ENCODE measurements at places on chromosomes 12 and 14. TPM values are rescaled to one million over a fixed set of nuclear protein-coding genes. Genes with fewer than 3 reads are reported as not detected.

- no peaks in the 10 kb centered on the region for H3K4me1 ChIP-seq
- no peak for DNase-seq
- H3K4me3 ChIP-seq: no peak overlapping the region
Observed at GRCh38 chr14:40796168-40796567, 810.5 kb upstream of the LRFN5 start.

Gene DNAJC22
- not detected for total RNA-seq

GRCh38 chr12:107906707-107907106 lies 132.2 kb downstream of the ASCL4 start:
- H3K4me3 ChIP-seq: no peak overlapping the region
- no peaks in the 10 kb centered on the region for H3K36me3 ChIP-seq
- H3K4me1 ChIP-seq: peaks cover 14% of the 10 kb centered on the region
- no peak for DNase-seq
- no peak overlapping the region for H3K27ac ChIP-seq
- peaks cover 57% of the 10 kb centered on the region for H3K27me3 ChIP-seq

DNA sequence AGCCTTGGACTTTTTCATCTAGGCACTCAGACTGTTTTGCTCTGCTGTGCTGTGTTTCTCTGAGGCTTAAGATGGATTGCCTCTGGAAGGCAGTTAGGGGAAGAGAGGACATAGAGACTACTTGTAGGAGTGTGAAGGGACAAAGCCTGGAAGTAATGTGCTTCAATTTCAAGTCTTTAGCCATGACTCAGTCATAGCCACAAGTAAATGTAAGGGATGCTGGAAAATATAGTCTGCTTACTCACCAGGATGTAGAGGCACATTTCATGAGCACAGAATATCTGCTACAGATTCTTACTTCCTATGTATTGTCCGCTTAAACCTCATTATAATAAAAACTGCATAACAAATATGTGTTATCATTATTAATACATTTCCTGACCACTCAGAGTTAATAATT lies 794.3 kb upstream of the NOVA1 start:
- H3K27ac ChIP-seq: no peak overlapping the region
- H3K4me3 ChIP-seq: no peak overlapping the region
- no peak for DNase-seq
- H3K27me3 ChIP-seq: no peaks in the 10 kb centered on the region
- H3K36me3 ChIP-seq: no peaks in the 10 kb centered on the region

Gene OTX2
- total RNA-seq: not detected

Gene NGB
- total RNA-seq: not detected

GRCh38 chr12:19387161-19387560 lies 52.1 kb upstream of the AEBP2 start:
- no peaks in the 10 kb centered on the region for H3K36me3 ChIP-seq
- no peak overlapping the region for H3K4me3 ChIP-seq

DNA sequence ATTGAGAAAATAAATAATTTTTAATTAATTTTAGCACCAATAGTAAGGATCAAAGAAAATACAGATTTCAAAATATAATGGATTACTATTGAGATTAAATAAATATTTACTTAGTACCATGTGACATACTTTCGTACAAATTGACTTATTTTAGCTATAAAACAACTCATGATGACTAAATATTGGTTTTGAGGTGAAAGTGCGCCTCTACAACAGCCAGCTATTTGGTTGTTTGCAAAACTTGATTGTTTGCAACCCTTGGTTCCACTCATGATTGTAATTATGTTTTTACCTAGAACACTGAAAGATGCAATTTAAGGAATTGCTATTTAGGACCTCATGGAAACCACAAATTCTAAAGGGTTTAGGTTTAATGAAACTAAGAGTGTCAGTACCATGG lies 51.9 kb upstream of the PPM1H start:
- H3K36me3 ChIP-seq: no peaks in the 10 kb centered on the region
- no peak for DNase-seq
- no peak overlapping the region for H3K27ac ChIP-seq
- no peak overlapping the region for H3K4me3 ChIP-seq
- H3K4me1 ChIP-seq: no peaks in the 10 kb centered on the region

Gene SOS2
- 17.0 TPM for total RNA-seq
